ENCODE measurements at places on chromosomes 5 and 9. TPM values are rescaled to one million over a fixed set of nuclear protein-coding genes. Genes with fewer than 3 reads are reported as not detected.
A peak's percentile ranks its signal among the peaks of the same experiment; 100 is the strongest.

The TIGD6 gene
- 1.1 TPM for total RNA-seq

- no peak for DNase-seq
Measured at GRCh38 chr9:117796681-117797080, 92.5 kb downstream of the TLR4 start.

The FOXE1 gene
- total RNA-seq = not detected

- DNase-seq = peak; percentile 62
Measured at GRCh38 chr9:37390759-37391158, 31.7 kb upstream of the GRHPR start.

The CMYA5 gene
- total RNA-seq = 0.18 TPM

The PCDHGB3 gene
- total RNA-seq = 0.16 TPM

- peak; percentile 55 for DNase-seq
Measured at GRCh38 chr5:159732220-159732619, 184.1 kb upstream of the ADRA1B start.

The OR13J1 gene
- not detected for total RNA-seq

The HTR4 gene
- not detected for total RNA-seq

The HOMER1 gene
- total RNA-seq = 3.1 TPM

DNA sequence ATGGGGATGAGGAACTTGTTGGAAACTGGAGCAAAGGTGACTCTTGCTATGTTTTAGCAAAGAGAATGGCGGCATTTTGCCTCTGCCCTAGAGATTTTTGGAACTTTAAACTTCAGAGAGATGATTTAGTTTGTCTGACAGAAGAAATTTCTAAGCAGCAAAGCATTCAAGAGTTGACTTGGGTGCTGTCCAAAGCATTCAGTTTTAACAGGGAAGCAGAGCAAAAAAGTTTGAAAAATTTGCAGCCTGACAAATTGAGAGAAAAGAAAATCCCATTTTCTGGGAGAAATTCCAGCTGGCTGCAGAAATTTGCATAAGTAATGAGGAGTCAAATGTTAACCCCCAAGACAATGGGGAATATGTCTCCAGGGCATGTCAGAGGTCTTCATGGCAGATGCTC is 682.3 kb upstream of the ST8SIA4 start:
- no peak for DNase-seq

- DNase-seq = no peak
Measured at GRCh38 chr5:135215617-135216470, 181.8 kb upstream of the PITX1 start.

The TCF7 gene
- 93.4 TPM for total RNA-seq

DNA sequence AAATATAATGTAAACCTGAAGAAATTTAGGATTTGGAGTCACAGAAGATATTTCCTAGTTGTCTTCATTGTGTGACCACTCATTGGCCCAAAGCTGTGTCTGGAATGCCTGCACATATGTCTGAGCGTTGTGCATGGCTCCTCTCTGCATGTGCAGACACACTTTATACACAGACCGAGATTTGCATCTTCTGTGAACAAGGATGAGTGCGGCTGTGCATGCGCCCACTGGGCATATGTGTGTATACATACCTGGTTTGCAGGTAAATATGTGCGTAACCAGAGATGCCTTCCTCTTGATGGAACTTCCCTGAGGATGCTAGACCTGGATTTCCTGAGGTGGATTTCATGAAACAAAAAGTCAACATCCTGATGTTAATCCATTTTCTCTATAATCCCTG is 19.1 kb downstream of the PHF2 start:
- DNase-seq = peak; percentile 5

The NRARP gene
- 1.5 TPM for total RNA-seq

- no peak for DNase-seq
Measured at GRCh38 chr9:4980086-4980727, 4.9 kb upstream of the JAK2 start.

GRCh38 chr5:64666078-64666477 is 24.2 kb upstream of the SHISAL2B start:
- DNase-seq = no peak

The PHF2 gene
- total RNA-seq = 22.1 TPM

DNA sequence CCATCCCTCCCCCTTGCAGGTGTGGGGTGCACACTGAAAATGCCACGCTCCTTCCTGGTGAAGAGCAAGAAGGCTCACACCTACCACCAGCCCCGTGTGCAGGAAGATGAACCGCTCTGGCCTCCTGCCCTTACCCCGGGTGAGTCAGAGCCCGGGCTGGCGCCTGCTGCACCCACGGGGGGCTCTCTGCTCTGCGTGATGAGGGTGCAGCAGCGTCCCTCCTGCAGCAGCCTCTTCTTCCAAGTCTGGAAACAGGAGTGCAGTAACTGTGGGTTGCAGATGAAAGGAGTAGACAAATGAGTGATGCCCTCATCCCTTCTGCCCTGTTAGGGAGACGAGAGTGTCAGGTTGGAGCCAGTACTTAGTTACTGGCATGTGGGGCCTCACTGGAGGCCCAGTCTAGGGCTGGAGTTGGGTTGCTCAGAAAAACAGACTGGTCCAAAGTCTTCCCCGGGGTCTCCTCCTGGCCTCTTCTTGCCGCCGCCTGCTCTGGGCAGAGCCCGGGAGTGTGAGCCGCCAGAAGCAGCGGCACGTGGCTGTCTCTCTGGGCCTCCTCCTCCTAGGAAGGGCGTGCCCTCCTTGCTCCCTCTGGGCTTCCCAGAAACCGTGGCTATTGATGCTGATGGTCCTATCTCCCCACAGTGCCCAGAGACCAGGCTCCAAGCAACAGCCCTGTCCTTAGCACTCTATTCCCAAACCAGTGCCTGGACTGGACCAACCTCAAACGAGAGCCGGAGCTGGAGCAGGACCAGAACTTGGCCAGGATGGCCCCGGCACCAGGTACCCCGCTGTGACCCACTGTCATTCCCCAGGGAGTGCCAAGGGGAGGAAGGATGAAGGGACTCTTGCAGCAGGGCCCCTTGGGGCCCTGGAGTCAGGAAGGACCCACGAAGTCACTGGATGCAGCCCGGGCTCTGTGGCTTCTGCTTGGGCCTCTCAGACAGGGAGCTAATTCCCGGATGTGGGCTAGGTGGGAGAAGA is 8.4 kb downstream of the GFI1B start:
- no peak for DNase-seq

GRCh38 chr5:41575110-41575779 is 64.8 kb upstream of the PLCXD3 start:
- no peak for DNase-seq

DNA sequence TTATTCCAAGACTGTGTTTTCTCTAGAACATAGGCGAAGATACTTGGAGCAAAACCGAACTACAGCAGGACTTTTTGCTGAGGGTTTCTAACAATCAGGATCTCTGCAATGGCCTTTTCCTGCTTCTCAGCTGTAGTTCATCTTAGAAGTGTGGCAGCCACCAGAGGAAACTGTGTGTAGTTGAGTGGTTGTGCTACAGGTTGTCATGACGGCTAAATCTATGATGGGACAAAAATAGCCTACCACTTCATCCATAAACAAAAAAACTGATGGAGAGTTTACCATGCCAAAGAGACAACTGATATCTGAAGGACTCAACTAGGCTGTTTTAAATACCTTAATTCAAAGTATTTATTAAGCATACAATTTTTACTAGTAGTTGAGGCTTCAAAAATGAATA is 28.2 kb upstream of the DMAC1 start:
- no peak for DNase-seq

- DNase-seq = peak; percentile 22
Measured at GRCh38 chr5:149268928-149269557, 2.6 kb upstream of the AFAP1L1 start.

DNA sequence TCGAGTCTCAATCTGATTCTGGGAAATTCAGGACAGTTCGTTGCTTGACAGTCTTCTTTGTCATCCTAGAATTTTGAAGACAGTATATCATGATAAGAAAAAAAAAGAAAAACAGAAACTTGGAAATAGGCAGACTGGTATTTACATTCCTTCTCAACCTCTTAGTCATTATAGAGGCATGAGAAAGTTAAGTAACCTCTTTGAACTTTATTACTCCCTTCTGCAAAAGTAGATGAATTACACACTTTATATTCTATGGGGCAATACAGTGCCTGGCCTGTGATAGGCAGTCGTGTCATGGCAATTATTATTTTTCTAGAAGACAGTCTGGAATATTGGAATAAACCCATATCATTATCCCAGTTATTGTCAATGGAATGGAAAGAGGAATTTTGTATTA is 828.9 kb downstream of the TLR4 start:
- DNase-seq = no peak

DNA sequence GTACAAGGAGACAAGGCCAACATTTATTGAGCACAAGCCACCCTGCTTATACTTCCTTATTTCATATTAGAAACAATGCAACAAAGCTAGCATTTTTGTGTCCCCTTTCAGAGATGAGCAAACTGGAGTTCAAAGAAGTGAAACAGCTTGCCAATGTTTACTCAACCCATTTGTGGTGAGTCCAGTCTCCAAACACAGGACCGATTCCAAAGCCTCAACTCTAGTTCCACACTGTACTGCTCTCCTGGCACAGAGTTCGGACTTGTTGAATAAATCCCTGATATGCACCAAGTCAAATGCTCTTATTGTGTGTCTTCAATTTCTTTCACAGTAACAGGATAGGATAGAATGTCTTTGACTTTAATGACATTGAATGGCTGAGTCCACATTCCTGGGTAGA is 604.8 kb upstream of the BRINP1 start:
- no peak for DNase-seq

GRCh38 chr5:60883229-60883628 is 39.2 kb upstream of the ELOVL7 start:
- DNase-seq = no peak

- no peak for DNase-seq
Measured at GRCh38 chr5:74638970-74639806, 1.3 kb downstream of the ENC1 start.

DNA sequence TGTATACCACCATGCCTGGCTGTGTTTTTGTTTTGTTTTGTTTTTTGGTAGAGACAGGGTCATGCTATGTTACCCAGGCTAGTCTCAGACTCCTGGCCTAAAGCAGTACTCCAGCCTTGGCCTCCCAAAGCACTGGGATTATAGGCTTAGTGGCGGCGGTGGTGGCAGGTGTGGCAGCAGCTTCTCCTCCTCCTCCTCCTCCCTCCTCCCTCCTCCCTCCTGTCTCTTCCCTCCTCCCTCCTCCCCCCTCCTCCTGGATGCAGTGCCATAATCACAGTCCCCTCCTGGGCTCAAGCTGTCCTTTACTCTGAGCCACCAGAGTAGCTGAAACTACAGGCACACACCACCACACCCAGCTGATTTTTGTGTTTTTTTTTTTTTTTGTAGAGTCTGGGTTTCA is 71.2 kb downstream of the UHRF2 start:
- DNase-seq = no peak

The ELL2 gene
- 11.1 TPM for total RNA-seq

DNA sequence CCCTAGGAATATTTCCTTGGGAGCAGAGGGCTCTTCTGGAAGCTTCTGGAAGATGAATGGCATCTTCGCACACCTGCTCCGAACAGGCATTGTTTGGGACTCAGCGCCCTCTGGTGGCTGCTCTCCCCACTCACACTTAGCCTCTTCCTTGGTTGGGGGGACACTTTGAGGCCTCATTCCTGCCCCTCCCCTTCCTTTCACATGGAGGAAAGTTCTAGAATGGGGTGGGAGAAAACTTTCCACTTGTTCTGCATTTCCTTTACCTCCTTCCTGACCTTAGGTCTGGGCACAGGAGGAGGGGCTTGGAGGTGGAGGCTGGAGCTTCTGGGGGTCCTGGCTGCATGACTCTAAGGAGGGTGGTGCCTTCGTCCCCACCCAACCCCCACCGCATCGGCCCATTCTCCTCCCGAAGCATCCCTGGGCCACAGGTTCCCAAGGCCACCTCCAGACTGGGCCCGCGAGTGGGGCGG is 19.3 kb upstream of the SMIM32 start:
- peak; percentile 67 for DNase-seq

- no peak for DNase-seq
Measured at GRCh38 chr5:56833325-56833724, 18.0 kb downstream of the MAP3K1 start.

- DNase-seq = no peak
Measured at GRCh38 chr5:128234928-128235641, 151.5 kb downstream of the SLC12A2 start.

GRCh38 chr9:31418419-31418818 is 966.0 kb upstream of the ACO1 start:
- no peak for DNase-seq

DNA sequence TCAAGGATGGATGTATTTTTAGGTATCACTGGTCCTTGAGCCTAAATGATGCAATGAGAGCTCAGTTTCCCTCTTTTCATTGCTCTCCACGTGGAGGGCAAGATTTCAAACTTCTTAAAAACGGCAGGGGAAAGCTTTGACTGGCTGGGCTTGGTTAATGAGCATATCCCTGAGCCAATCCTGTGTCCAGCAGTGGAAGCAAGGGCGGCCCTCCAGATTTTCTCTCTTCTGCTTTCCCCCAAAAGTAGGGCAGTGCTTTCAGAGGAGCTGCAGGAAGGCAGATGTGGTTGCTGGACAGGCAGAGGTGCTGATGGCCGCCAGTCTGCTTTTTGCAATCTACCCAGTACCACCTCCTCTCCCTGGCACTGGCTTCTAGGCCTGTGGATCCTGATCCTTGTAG is 30.0 kb upstream of the TBC1D2 start:
- DNase-seq = no peak

The GABRA1 gene
- not detected for total RNA-seq

The DRD1 gene
- total RNA-seq = not detected

GRCh38 chr5:175471628-175472027 is 6.7 kb upstream of the SFXN1 start:
- peak; percentile 70 for DNase-seq

GRCh38 chr5:172939611-172940267 is 19.5 kb upstream of the RPL26L1 start:
- DNase-seq = no peak

The MEIKIN gene
- not detected for total RNA-seq

The CDO1 gene
- 0.40 TPM for total RNA-seq

GRCh38 chr9:79858508-79858907 is 286.7 kb downstream of the TLE4 start:
- DNase-seq = no peak

DNA sequence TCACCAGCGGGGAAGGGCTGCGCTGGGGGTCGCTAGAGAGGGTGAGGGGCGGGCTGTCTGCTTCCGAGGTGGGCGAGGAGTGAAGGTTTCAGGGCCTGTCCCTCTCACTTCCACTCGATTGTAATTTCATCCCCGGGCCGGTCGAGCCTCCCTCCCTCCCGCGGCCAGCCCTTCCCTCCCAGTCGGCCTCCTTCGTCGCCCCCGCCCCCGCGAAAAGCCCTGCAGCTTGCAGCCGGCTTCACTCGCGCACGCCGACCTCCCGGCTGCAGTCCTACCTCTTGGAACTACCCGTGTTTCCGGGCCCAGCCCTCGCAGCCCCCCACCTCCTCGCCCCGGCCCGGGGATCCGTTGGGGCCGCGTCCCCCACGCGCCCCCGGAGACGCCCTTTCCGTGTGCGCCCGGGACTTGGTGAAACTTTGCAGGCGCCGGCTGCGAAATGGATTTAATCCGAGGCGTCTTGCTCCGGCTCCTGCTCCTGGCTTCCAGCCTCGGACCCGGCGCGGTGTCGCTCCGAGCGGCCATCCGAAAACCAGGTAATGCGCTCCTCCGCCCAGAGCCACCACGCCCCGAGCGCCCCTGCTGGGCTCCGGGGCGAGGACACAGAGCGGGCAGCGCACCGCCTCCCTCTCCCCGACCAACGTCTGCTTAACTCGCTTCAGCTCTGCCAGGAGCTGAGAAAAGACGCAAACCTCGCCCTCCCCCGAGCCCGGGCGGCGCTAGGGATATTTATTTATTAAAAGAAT is at the start of gene EGFLAM:
EGFLAM (plus strand) TSS at position 241 of the 743 bp plus-strand sequence; CDS start at position 437, 196 bp downstream.
- DNase-seq = no peak
